ENCODE measurements at places on chromosomes 12 and 14. TPM values are rescaled to one million over a fixed set of nuclear protein-coding genes. Genes with fewer than 3 reads are reported as not detected.

AQP2 gene
- total RNA-seq, result not detected

HOMEZ gene
- 10.5 TPM for total RNA-seq

P2RX2 gene
- total RNA-seq, result not detected

PRPH gene
- not detected for total RNA-seq

GSC gene
- not detected for total RNA-seq

TSPAN8 gene
- total RNA-seq, result 6.0 TPM

ASCL1 gene
- total RNA-seq, result not detected

KRT83 gene
- total RNA-seq, result not detected

LBHD2 gene
- total RNA-seq, result not detected

KRT74 gene
- not detected for total RNA-seq

EVL gene
- 29.3 TPM for total RNA-seq
